ENCODE measurements at places on chromosomes 16 and 17. TPM values are rescaled to one million over a fixed set of nuclear protein-coding genes. Genes with fewer than 3 reads are reported as not detected.

DNA sequence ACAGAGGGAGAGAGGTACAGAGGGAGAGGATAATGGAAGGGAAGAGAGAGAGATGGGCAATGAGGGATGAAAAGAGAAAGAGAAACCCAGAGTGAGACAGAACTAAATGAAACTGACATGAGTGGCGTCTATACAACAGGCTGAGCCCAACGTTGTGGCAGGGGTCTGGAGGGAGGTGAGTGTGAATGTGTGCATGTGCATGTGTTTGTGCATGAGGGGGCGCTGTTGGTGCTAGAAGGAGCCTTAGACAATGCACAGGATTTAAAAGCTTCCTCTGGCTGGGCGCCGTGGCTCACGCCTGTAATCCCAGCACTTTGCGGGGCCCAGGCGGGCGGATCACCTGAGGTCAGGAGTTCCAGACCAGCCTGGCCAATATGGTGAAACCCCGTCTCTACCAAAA is 454.8 kb upstream of the CDH11 start:
- H3K27me3 ChIP-seq = no peaks in the 10 kb centered on the region
- H3K4me1 ChIP-seq = no peaks in the 10 kb centered on the region
- H3K36me3 ChIP-seq = no peaks in the 10 kb centered on the region
- H3K4me3 ChIP-seq = no peak overlapping the region
- H3K27ac ChIP-seq = no peak overlapping the region

GRCh38 chr17:68011199-68011665 is 15.0 kb upstream of the C17orf58 start:
- peaks cover 23% of the 10 kb centered on the region for H3K27me3 ChIP-seq
- no peaks in the 10 kb centered on the region for H3K36me3 ChIP-seq
- DNase-seq = peak; percentile 49
- H3K4me3 ChIP-seq = peak overlapping the region; percentile 58
- peaks cover 6% of the 10 kb centered on the region for H3K4me1 ChIP-seq
- H3K27ac ChIP-seq = no peak overlapping the region

DNA sequence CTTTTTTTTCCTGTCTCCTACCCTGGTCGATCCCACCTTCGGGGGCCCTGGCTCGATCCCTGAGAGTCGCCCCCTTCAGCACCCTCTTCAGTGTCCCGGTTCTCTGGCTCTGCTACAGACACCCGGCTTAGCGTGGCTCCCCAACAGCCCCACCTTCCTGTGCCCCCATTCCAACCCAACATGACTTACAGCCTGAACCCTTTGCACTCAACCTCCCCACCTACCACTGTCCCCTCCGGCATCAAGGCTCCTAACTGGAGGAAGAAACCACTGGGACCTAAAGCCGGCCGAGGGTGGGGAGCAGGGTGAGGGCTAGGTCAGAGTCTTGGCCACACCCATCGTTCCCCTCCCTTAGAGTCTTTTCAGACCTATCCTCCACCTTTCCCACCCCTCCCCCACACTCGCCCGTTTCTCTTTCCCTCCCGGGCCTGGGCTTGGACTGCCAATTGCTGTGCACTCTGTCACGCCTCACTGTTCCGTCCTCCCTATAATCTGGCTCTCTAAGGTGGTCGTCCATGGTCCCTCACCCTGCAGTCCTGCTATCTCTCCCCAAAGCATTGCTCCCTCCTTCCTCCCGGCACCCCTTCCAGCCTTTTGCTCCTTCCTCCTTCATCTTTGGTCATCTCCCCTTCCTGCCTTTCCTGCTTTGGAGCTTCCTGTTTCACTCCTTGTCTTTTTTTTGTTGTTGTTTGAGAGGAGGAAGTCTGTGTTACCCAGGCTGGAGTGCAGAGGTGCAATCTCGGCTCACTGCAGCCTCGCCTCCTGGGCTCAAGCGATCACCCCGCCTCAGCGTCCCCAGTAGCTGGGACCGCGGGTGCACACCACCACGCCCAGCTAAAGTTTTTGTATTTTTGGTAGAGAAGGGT is 890 bp upstream of the CLDN7 start:
- DNase-seq = no peak
- peak overlapping the region; percentile 73 for H3K4me3 ChIP-seq
- H3K27me3 ChIP-seq = peaks cover 23% of the 10 kb centered on the region

DNA sequence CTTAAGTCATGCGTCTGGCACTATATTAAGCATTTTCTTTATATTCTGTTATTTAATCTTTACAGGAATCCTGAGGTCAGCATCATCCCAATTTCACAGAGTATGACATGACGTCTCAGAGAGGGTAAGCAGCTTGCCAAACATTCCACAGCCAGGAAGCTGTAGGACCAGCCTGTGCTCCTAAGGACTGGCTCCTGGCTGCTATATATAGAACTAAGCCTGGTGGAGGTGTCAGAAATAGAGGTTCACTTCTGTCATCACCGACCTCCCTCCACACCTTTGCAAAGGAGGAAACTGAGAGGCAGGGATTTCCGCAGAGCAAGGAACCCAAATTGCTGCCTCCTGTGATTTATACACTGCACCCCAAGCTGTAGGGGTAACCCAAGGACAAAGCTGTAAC is 37.9 kb upstream of the NDRG4 start:
- H3K4me3 ChIP-seq = no peak overlapping the region
- peaks cover 2% of the 10 kb centered on the region for H3K36me3 ChIP-seq
- no peak for DNase-seq
- H3K27ac ChIP-seq = no peak overlapping the region
- H3K4me1 ChIP-seq = peaks cover 15% of the 10 kb centered on the region

DNA sequence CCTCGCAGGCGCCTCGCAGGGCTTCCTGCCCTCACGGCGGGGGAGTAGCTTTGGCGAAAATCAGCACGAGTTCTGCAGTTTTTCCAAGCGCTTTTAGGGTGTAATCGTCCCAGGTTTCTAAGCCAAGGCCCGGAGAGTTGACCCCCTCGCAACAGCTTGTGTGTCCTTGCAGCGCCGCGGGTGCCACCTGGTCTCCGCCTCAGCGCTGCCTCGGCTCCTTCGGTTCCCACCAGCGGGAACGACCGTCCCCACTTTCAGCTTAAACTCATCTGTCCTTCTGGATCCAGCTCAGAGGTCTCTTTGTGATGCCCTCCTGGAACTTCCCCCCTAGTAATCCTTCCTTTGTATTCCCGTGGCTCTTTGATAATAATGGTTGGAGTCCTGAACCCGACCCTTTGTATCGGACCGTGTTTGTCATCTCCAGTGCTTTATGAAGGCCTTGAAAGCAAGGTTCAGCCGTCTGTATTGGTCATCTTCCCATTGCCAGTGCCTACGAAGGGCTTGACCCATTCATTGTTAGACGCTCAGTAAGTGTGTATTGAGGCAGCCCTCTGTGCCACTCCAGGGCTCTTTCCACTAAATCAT is 858 bp upstream of the SMARCE1 start:
- H3K27ac ChIP-seq = peak overlapping the region; percentile 95
- DNase-seq = no peak
- peaks cover 48% of the 10 kb centered on the region for H3K4me1 ChIP-seq
- H3K36me3 ChIP-seq = peaks cover 16% of the 10 kb centered on the region
- peaks cover 2% of the 10 kb centered on the region for H3K27me3 ChIP-seq

GRCh38 chr16:27244363-27244755 is 24.2 kb downstream of the NSMCE1 start:
- peaks cover 43% of the 10 kb centered on the region for H3K36me3 ChIP-seq
- H3K4me3 ChIP-seq = no peak overlapping the region
- H3K4me1 ChIP-seq = peaks cover 88% of the 10 kb centered on the region
- peak overlapping the region; percentile 92 for H3K27ac ChIP-seq

DNA sequence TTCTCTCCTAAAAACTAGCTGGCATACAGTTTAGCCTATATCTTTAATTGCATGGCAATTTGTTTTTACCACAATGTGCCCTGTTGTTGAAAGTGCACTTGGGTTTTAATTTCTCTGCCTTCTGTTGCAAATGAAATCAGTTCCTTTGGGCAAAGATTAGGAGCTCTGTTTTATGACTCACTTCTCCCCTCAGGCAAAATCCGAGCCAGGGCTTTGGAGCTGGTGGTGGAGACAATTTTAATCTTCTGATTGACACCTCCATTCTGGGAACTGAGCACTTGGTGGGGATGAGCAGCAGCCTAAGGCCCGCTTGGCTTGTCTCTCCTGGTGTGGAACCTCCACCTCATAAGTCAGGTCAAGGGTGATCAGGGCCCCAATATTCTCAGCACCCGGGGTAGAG is 13.3 kb upstream of the MYH8 start:
- H3K4me1 ChIP-seq = no peaks in the 10 kb centered on the region
- no peaks in the 10 kb centered on the region for H3K36me3 ChIP-seq
- no peak overlapping the region for H3K27ac ChIP-seq
- no peak overlapping the region for H3K4me3 ChIP-seq
- H3K27me3 ChIP-seq = peaks cover 2% of the 10 kb centered on the region

- no peak for DNase-seq
- peak overlapping the region; percentile 64 for H3K4me3 ChIP-seq
- H3K36me3 ChIP-seq = no peaks in the 10 kb centered on the region
- H3K27me3 ChIP-seq = no peaks in the 10 kb centered on the region
- H3K27ac ChIP-seq = peak overlapping the region; percentile 87
- H3K4me1 ChIP-seq = peaks cover 74% of the 10 kb centered on the region
Observed at GRCh38 chr16:11231367-11231970, 24.5 kb downstream of the SOCS1 start.

DNA sequence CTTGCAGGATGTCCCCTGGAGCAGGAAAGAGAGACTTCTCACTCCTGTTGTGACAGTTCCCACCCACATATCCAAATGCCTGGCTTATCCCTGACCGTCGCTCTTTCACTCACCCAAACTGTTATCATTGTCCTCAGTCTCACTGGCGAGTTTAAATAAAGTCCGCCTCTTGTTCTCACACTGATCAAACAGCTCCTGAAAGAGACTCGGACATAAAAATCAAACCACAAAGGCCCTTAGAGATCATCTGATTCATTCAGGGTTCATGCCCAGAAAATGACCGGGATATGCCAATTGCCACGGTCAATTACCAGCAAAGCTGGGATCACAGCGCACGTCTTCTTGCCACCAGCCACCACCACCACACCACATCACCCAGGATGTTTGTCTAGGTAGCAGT is 19.9 kb downstream of the GGA3 start:
- H3K4me3 ChIP-seq = no peak overlapping the region
- H3K36me3 ChIP-seq = peaks cover 61% of the 10 kb centered on the region
- no peak for DNase-seq
- peak overlapping the region; percentile 90 for H3K27ac ChIP-seq
- no peaks in the 10 kb centered on the region for H3K27me3 ChIP-seq

DNA sequence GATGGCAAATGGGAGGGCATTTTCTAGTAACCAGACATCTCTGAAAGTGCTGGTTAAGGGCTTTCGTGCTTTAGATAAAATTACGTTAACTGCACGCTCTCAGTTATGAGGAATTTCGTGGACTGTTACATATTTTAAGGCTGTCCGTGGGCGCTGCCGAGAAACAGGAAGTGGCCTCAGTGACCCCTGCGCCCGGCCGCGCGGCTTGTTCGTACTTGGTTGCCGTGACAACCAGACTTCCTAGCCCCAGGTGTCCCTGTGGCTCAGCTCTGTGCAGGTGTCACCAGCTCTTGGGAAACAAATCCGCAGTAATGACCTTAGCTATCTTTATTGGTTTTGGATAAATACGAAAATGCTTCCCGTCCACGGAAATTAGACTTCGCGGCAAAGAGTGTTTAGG is 52.7 kb downstream of the LMF1 start:
- H3K4me3 ChIP-seq = no peak overlapping the region
- H3K36me3 ChIP-seq = peaks cover 4% of the 10 kb centered on the region
- no peaks in the 10 kb centered on the region for H3K27me3 ChIP-seq
- H3K4me1 ChIP-seq = no peaks in the 10 kb centered on the region
- H3K27ac ChIP-seq = no peak overlapping the region
- DNase-seq = no peak

DNA sequence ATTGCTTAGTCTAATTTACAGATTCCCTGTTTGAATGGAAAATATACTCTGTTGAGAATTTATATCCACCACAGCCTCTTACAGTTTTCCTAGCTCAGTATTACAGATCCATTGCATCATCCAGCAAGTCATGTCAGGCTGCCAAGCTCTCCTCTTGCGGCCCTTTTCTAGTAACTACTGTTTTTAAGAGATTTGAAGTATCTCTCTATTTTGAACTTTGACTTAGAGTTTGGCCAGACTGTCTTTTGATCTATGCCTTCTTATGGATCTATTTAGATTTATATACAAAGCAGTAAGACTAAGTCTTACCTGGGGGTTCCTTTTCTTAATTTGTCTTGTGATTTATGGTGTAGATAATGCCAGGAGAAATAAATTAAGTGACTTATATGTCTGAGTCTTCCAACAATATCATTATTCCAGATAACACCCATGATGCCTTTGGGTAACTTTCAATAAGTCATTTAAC is 53.1 kb upstream of the ABCC11 start:
- H3K27ac ChIP-seq = no peak overlapping the region
- peaks cover 40% of the 10 kb centered on the region for H3K36me3 ChIP-seq
- peaks cover 4% of the 10 kb centered on the region for H3K4me1 ChIP-seq
- DNase-seq = no peak

DNA sequence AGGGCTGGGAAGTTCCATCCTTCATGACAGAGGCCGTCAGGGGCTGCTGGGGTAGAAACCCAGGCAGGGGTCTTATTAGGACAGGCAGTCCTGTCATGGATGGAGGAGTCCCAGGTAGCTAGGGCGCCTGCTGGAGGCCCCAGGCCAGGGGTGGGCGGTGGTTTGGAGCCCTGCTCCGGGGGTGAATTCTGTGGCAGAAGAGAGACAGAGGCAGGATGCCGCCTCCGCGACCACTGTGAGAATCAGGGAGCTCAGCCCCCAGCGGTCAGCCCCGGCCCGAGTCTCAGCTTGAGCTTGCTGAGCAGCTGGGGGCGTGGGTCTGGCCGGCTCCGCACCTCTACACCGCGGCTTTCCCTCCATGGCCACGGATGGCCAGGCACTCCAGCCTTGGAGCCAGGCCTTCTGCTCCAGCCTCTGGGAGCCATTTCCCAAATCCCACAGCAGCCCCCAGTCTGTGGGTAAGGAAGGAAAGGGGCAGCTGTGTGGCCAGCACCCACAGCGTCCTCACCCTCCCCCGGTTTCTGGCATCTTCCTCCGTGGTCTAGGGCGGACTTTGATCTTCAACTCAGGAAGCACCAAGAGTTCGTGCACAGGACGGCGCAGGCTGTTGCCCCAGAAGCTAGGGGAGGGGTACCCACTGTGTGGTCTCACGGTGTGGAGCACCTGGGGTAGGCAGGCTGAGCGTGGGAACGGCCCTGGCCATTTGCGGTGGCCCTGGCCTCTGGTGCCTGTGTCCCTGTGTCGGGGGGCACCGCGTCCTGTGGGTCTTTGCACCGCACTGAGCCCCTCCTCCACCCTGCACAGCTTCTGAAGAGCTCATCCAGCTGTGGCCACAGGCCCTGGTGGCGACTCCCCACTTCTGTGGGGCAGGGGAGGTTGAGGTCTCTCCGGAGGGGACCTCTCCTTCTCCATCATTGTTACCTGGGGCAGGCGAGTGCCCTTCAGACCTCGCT is 14.1 kb downstream of the CD7 start:
- H3K36me3 ChIP-seq = peaks cover 2% of the 10 kb centered on the region
- no peaks in the 10 kb centered on the region for H3K27me3 ChIP-seq
- H3K27ac ChIP-seq = peak overlapping the region; percentile 82
- no peak for DNase-seq
- H3K4me1 ChIP-seq = peaks cover 69% of the 10 kb centered on the region

The CLEC18A gene
- 0.39 TPM for total RNA-seq

The KCTD5 gene
- 63.9 TPM for total RNA-seq
